ENCODE measurements at places on chromosomes 4 and X.

GRCh38 chr4:26162101-26162500, 158.7 kb upstream of the RBPJ start:
- no peak for DNase-seq

- no peak for DNase-seq
Measured at GRCh38 chrX:821327-822107, 190.9 kb downstream of the SHOX start.

DNA sequence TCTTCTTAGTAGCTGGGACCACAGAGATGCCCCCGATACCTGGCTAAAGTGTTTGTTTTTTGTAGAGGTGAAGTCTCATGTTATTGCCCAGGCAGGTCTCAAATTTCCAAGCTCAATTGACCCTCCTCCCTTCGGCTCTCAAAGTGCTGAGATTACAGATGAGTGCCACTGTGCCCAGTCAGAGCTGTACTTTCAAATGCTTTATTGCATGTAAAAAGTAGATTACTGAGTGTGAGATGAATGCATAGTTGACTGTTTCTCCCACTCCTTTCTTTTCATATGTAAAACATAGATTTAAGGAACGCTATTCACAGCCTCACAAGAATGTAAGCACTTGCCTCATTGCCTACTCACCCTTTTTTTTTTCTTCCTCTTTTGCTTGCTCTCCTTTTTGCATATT, 984.4 kb upstream of the PABPC4L start:
- DNase-seq: no peak

DNA sequence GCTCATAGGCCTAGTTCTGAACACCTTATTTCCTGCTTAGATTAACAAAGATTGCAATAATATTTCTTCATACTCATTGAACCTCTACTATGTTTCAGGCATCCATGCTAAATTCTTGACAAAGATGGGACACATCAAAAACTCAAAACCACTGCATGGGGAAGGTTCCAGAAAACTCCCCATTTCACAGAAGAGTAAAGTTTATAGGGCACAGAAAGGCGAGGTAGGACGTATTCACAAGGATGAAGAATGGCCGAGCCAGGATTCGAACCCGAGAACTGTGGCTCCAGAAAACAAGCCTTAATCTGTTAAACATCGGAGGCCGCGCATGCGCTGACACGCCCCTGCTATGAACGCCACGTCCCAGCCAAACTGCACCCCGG, 688 bp downstream of the UXT start:
- no peak for DNase-seq

GRCh38 chr4:110492522-110492921, 16.6 kb downstream of the ENPEP start:
- no peak for DNase-seq

DNA sequence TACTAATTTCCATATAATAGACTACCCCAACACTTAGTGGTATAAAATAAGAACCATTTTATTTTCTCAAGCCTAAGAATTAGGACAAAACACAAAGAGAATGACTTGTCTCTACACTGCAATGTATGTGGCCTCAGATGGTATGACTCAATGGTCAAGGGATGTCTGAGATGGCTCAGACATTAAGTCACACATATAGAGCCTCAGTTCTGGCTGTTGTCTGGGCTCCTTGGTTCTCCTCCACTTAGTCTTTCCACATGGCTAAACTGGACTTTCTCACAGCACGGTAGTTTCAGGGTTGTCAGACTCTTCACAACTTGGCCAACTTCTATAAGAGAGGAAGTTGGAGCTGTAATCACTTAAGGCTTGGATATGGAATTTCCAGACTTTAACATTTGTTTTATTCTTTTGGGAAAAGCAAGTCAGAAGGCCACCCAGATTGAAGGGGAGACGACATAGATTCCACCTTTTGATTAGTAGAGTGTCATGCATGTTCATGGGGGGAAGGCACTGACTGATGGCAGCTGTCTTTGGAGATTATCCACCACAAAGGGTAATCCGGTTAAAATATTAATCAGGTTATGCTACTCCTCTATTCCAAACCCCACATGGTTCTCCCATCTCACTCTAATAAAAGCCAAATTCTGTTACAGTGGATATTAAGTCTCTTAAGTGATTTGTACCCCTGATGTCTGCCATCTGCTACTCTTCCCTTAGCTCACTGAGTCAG, 9.4 kb downstream of the IL15 start:
- no peak for DNase-seq

GRCh38 chrX:134908356-134908755, 82.4 kb upstream of the SMIM10 start:
- no peak for DNase-seq

GRCh38 chr4:146095091-146095690, 80.3 kb upstream of the LSM6 start:
- DNase-seq: no peak

DNA sequence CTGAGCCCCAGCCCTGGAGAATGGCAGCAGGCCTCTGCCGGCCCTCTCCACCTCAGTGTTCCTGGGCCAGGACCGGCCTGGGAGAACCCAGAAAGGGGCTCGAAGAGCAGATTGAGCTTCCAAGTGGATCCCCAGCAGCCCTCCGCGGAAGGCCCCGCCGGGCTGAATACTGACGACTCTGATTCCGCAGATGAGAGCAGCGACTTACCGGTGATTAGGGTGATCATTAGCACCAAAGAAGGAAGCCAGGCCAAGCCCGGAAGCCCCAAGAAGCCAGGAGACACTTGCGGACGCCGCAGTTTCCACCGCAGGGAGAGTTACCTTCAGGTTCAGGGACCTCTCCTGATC, 876 bp downstream of the LOC101059915 start:
- no peak for DNase-seq

- DNase-seq: no peak
Measured at GRCh38 chr4:51870441-51871188, 27.7 kb downstream of the DCUN1D4 start.

DNA sequence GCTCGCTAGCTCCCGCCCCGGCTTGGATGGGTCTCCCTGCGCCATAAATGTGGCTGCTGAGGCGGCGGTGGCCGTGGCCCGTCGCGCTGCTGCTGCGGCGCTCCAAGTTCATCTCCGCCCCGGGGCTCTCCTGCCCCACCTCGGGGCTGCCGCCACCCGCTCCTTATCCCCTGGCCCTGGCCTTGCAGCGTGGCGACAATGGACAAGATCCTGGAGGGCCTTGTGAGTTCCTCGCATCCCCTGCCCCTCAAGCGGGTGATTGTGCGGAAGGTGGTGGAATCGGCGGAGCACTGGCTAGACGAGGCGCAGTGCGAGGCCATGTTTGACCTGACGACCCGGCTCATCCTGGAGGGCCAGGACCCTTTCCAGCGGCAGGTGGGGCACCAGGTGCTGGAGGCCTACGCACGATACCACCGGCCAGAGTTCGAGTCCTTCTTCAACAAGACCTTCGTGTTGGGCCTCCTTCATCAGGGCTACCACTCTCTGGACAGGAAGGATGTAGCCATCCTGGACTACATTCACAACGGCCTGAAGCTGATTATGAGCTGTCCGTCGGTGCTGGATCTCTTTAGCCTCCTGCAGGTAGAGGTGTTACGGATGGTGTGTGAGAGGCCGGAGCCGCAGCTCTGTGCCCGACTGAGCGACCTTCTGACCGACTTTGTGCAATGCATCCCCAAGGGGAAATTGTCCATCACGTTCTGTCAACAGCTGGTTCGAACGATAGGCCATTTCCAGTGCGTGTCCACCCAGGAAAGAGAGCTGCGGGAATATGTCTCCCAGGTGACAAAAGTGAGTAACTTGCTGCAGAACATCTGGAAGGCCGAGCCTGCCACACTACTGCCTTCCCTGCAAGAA, 763 bp downstream of the USP38 start:
- peak; percentile 7 for DNase-seq

- DNase-seq: no peak
Measured at GRCh38 chr4:107902715-107903114, 28.6 kb upstream of the CYP2U1 start.

GRCh38 chrX:137896123-137896522, 330.2 kb downstream of the ZIC3 start:
- DNase-seq: no peak

GRCh38 chr4:100816436-100817045, 298.7 kb upstream of the EMCN start:
- no peak for DNase-seq

DNA sequence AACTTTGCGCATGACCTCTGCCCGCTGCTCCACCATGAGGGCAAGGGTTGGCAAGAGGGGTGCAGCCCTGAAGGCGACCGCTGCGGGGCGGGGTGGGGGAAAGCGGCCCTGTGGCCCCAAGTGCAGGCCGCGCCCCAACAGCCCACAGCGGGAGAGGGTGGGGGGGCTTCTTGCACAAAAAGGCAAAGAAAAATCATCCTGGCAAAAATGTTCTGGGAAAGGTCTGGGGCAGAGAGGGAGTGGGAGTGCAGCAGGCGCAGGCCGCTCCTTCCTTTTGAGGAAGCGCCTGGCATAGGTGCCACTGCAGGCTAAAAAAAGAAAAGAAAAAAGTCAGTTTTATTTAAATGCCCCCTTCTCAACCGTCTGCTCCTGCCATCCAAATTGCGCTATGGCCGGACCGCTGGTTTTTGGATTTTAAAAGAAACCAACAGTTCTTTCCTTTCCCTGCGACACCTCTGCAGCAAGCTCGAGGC, 1.4 kb downstream of the ARX start:
- DNase-seq: no peak

DNA sequence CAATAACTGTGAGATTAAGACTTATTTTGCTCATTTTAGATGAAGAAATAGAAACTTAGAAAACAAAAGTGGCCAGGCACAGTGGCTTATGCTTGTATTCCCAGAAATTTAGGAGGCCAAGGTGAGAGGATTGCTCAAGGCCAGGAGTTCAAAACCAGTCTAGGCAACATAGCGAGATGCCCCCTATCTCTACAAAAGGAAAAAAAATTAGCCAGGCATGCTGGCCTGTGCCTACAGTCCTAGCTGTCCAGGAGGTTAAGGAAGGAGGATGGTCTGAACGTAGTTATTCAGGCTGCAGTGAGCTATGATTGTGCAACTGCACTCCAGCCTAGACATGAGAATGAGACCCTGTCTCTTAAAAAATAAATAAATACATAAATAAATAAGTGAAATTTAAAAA, 28.0 kb downstream of the APELA start:
- DNase-seq: no peak

DNA sequence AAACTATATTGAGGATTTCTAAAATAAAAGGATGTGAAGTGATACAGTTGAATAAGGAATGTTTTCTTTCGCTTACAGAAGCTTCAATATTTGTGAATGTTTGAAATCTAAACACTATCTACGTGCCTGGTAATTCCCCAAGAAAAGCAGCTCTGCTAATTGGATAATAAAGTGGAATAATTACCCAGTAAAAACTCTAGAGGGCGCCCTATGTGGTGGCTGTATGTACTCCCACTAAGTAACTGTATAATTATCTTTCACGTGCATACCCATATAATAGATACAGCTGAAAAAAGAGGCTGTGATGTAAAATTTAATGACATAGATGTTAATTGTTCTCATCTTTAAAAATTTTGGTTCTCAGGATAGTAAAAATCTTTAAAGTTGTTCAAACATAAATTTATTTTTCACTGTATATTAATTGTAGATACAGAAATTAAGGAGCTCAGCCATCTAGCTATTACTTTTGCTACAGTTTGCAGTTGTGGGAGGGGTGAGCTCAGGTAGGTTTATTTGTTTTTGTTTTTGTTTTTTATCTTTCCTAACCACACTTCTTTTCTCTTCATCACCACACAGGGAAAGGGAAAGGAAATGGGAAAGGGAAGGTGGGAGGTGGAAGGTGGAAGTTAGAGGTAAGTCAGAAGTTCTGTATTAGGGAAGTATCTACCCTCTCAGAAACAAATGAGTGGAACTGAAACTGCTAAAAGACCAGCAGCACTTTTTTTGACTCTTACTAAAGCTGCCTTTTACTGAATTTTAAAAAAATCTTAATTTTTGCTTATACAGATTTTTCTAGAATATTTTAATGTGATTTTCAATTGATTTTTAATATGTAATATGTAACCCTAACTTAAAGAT, 151.7 kb upstream of the RPS6KA6 start:
- DNase-seq: no peak

GRCh38 chr4:83388313-83388676, 53.6 kb upstream of the HPSE start:
- DNase-seq: no peak

DNA sequence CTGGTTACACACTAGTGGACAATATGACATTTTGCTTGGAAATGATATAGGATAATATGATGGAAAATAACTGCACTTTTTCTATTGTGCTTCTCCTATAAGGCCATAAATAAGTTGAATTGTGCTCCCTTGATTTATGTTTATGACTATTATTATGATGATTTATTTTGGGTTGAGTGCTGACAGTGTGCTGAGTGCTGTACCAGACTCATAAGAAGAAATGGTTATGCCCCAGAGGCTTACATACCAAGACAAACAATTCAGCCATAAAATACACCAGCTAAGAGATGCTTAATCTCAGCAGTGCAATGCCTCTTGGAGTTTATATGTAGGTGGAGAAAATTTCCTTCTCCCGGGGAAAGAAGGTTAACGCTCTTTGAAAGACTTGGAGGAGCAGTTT, 199.8 kb upstream of the NOCT start:
- DNase-seq: no peak

GRCh38 chr4:74716436-74716765, 77.9 kb downstream of the BTC start:
- DNase-seq: no peak

DNA sequence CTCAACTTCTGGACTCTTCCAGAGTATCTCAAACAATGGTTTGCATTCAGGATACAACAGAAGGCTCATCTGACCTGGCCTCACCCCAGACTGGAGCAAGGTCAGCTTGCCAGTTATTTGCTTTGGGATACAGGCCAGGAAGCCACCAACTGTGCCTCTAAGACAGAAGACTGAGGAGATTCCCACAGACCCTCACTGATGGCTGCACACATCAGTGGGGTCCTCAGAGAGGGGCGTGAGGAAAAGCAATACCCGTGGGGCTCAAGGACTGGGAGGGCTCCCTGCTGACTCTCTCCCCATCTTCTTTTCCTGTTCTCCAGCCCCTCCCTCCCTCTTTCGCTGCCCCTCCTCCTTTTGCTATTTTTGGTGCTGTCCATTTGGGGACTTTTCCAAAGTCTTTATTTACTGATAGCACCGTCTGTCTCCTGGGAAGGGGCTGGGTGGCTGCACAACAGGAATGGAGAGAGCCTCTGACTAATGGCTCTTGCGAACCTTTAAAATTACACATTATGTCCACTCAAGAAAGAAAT, 23.2 kb downstream of the RELL1 start:
- DNase-seq: no peak

- DNase-seq: no peak
Measured at GRCh38 chr4:123255971-123256370, 140.6 kb upstream of the SPRY1 start.

DNA sequence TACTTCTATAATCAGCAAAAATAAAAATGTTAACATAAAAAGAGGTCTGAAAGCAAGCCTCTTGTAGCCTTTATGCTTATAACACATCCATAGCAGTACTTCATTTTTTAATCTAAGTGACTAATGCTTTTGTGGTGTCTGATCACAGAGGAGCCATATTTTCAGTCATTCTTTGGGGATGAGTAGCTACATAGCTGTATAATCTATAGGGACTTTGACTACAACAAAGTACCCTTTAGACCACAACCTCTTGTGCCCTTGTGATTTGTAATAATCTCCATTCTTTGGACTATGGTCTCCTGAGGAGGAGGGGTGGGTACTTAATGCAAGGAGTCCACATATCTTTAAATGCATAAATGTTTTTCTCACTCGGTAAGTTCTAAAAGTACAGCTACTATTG, 9.6 kb downstream of the DRP2 start:
- DNase-seq: no peak

- no peak for DNase-seq
Measured at GRCh38 chr4:16450724-16451123, 224.5 kb upstream of the TAPT1 start.

- DNase-seq: no peak
Measured at GRCh38 chr4:163087805-163088204, 78.9 kb downstream of the NAF1 start.

GRCh38 chr4:122203407-122203806, 51.3 kb downstream of the BLTP1 start:
- DNase-seq: no peak
